Fibroblast of the aortic adventitia (primary cell): ENCODE measurements at places on chromosomes 3 and 15. TPM values are rescaled to one million over a fixed set of nuclear protein-coding genes. Genes with fewer than 3 reads are reported as not detected.

DNA sequence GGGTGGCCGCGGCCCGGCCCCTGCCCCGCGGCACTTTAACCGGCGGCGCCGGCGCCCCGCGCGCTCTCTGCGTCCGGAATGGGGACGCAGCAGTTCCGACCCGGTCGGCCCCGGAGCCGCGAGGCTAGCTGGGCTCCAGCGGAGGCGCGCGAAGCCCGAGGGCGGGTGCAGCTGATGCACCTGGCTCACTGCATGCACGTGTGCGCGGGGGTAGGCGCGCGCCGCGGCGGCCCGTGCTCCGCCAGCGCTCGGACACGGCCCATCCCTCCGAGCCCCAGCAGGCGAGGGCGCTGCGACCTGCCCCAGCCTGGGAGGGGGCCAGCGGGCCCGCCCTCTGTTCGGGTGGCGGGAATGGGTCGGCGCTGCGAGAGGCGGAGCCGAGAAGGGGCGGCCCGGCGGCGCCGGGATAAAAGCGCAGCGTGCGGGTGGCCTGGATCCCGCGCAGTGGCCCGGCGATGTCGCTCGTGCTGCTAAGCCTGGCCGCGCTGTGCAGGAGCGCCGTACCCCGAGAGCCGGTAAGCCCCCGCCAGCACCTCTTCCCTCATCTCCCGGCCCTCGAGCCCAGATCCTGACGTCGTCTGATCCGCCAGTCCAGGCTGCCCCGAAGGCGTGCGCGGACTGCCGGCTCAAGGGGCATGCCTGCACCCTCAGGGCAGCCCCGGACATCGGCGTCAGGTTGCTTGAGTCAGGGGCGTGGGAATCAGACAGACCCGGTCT lies at the start of the genes CHDH and IL17RB:
TSS of gene CHDH (minus strand) at position 286 of the 717 bp plus-strand sequence. CDS start 22,411 bp downstream, outside the sequence.
TSS of gene IL17RB (plus strand) at position 435 of the 717 bp plus-strand sequence. CDS start at position 456, 21 bp downstream.
- no peak for DNase-seq

- peak; percentile 50 for DNase-seq
These were observed 2.3 kb downstream of the PHLDB2 start for GRCh38 chr3:111861391-111861790.

DNA sequence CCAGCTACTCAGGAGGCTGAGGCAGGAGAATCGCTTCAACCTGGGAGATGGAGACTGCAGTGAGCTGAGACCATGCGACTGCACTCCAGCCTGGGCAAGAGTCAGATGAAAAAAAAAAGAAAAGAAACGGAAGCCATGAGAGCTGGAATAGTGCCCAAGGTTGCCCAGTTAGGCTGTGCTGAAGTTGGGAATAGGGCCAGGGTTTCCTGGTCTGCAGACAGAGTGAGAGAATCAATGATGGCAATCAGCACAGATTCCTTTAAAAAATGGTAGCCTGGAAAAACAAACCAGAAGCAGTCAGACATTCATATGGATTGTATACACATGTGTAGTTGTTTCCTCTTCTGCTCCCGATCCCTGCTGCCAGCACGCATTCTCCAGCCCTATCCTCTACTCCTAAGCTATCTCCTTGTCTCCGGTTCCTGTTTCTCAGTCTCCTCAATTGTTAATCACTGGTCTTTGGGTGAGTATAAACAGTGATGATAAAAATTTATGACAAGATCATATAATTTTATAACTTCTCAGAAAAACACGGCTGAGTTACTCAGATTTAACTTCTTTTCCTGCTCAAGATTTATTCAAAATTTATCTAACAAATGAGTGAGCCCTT lies 316.2 kb upstream of the UMPS start:
- no peak for DNase-seq

- DNase-seq, result no peak
These were observed 1.3 kb downstream of the PSMD2 start for GRCh38 chr3:184300378-184300720.

DNA sequence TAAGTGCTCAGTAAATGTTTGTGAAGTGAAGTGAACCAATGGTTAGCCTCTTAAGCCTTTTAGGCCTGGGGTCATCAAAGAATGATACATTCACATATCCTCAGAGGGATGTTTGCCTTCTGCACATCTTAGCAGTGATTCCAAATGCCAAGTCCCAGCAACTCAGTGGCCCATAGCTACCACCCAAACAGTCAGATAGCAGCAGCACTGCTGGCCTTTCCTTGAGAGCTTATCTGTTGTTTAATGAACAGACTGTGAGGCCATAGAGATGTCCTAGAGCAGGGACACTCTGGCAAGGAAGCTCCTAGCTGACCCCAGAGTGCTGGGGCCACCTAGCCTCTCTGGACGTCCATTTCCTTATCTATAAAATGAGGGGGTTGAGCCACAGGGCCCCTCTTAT lies 86.8 kb downstream of the CYP19A1 start:
- DNase-seq, result no peak

DNA sequence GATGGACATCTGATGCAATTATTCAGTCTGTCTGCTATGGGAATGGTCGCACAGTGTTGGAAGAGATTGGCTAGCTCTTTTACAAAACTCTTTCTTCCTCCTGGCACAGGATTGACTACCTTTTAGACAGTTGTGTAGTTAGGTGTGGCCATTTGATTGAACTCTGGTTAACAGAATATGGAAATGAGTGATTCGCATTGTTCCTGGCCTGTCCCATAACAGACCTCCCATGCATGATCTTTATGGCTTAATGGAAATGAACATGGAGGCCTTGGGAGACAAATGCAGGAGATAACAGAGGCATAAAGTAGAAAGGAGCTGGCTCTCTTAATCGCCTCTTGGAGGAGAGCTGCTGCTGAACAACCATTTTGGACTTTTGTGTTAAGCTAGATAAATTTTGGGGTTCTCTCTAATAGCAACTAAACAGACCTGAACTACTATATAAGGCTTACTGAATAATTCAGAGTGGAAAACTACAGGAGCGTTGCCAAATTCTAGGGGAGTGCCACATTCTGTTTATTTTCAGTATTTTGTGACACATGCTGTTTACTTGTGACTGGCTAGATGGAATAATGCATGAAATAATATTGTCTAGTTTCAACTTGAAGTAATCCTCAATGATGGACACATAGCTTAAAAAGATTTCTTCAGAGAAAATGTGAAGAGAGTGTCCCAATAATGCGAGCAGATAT lies 357.7 kb upstream of the SGO1 start:
- no peak for DNase-seq

GRCh38 chr3:35760146-35760545 lies 120.8 kb downstream of the ARPP21 start:
- DNase-seq, result no peak

DNA sequence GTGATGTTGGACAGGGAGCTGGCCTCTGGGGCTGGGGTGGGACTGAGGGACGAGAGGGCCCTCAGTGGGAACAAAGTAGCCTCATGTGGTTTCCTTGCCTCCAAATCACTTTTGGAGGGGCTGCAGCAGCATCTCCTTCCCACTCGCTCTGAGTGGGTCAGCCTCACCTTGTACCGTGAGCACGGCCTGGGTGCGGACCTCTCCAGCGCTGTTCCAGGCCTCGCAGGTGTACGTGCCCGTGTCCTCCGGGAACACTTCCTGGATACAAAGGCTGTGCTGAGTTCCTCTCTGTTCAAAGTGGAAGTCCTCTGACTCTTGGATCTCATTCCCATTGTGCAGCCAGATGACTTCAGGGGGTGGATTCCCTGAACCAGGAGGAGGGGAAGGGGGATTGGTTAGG lies 123.7 kb upstream of the HACD2 start:
- no peak for DNase-seq

- DNase-seq, result no peak
These were observed 33.5 kb upstream of the PARL start for GRCh38 chr3:183918178-183918577.

- DNase-seq, result no peak
These were observed 3.2 kb downstream of the LRRFIP2 start for GRCh38 chr3:37171144-37171543.

DNA sequence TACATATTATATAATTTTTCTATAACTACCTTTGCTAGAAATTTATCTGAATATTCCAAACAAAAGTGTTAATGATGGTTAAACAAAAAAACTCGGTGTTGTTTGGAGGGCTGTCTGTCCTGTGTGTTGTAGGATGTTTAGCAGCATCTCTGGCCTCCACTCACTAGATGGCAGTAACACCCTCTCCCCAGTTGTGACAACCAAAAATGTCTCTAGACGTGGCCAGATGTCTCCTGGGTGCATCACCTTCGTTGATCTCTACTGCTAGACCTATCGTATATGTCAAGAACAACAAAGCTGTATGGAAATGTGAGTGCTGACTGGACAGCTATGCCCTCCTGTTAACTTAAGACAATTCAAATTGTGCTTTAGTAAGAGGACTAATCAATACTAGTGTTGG lies 14.1 kb downstream of the ANKRD34C start:
- DNase-seq, result no peak

DNA sequence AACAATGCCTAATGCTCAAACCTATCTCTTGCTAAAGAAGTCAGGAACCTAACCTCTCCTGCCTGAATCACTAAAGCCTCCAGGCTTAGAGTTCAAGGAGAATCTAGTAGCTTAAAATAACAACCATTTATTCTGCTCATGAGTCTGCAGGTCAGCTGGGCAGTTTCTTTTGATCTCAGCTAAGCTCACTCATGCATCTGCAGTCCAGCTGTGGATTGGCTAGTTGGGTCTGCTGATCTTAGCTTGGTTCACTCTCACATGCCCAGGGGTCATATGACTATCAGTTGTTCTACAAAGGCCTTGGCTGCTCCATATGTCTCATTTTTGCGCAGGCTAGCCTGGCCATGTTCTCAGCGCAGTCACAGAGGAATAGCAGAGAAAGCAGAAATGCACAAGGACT lies 109.2 kb upstream of the STT3B start:
- peak; percentile 73 for DNase-seq

- DNase-seq, result peak; percentile 77
These were observed 89.0 kb upstream of the STRIT1 start for GRCh38 chr3:155382396-155383042.

GRCh38 chr3:174098746-174099145 lies 701.2 kb downstream of the NLGN1 start:
- DNase-seq, result no peak

GRCh38 chr15:89123181-89123525 lies 34.9 kb downstream of the ABHD2 start:
- peak; percentile 49 for DNase-seq

DNA sequence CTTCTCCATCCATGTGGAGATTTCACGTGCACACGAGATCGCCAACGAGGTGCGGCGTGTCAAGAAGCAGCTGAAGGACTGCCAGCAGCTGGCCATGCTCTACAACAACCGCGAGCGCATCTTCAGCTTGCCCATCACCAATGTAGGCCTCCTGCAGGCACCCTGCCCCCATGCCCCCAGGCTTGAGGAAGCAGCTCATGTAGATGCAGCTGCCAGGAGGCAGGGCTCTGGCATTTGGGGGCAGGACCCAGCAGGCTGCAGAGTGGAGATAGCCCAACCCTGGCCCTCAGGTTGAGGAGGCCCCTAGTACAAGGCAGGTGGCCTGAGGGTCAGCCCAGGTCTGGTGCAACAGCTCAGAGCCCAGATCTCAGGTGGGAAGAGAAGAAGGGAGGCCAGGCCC lies 36.4 kb downstream of the DNAH1 start:
- no peak for DNase-seq

DNA sequence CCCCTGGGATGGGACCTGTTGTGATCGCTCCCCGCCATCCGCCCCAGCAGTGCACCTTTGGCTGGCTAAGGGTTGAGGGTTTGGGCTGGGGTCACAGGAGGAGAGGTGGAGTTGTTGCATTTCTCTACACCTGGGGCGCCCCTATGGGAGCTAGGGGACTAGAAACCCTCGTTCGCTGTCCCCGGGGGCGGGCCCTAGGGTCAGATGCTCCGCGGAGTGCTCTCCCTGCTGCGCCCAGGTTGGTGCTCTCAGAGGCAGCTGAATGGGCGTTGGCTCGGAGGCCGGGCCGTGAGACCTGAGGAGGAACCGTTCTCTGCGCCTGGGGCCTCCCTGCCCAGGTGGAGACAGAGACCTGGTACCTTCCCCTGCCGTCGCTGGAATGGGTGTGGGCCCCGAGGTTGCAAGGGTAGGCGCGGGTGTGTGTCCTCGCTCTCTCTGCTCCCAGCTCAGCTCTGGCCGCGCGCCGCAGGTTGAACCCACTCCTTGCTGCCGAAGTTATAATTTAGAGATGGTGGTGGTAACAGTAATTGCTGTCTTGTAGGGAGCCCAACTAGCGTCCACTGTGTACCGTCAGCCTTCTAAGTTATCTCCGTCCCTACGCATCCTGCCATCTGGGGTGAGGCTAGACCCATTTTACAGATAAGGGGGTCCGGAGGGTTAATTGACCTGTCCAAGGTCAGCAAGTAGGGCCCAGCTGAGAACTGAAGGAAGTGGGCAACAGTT lies 965 bp downstream of the FLNB start:
- DNase-seq, result no peak

GRCh38 chr15:27244047-27244446 lies 273.1 kb downstream of the GABRG3 start:
- no peak for DNase-seq

DNA sequence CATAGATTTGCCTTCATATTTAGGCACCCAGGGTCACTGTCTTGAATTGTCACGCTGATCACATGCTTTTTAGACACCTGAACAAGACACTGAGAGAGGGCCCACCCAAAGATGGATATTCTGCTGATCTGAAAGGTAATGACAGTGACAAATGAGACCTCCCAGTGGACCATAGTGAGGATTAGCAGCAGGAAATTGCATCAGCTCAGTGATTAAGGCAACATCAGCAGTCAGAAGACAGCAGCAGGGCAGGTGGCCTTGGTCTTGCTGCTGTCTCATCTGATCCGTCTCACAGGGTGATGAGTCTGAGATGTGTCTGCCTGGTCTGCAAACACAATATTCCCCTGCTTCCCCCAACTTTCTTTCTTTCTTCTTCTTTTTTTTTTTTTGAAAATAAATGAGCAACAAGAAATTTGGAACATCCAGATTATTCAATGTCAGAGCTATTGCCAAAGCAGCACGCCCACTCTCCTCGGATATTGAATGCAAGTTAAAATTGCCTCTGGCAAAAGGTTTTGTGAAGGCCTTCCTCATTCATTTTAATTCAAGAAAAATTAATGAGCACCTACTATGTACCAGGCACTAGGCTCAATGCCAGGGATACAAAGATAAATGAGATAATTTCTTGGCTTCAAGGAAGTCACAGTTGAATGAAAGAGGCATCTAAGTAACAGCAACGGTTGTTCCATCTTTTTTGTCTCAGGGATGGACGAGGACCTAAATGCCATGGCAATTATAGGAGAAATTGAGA lies 14.1 kb downstream of the OTOL1 start:
- no peak for DNase-seq

DNA sequence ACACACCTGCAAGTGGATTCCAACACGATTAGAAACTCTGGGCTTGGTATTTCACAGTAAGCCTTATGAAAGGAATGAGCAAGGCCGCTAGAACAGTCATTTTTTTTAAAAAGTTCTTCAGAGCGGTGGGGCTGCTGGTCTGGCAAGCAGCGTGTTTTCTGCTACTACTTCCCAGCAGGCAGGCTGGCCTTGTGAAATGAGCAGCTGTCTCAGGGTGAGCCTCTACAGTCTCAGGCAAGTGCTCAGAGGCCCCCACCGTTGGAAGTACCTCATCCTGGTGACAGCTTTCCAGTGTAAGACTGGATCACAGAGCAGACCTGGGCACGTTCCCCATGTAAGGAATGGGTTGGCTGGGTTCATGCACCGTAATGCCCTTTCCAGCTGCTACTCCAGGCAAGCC lies 119.2 kb downstream of the LRIG1 start:
- no peak for DNase-seq

- DNase-seq, result no peak
These were observed 280.1 kb downstream of the SV2B start for GRCh38 chr15:91380114-91380513.

The TERC gene
- 124 and 230 TPM in 2 replicates for total RNA-seq

The GOLGA8S gene
- total RNA-seq, result under 0.01 TPM in 1 of 2 replicates, not detected in the other

The ZIC1 gene
- 0.18 TPM in 1 of 2 replicates, not detected in the other for total RNA-seq

The HRH1 gene
- total RNA-seq, result 7.4 and 20.6 TPM in 2 replicates

The P2RY14 gene
- 0.41 TPM in 1 of 2 replicates, not detected in the other for total RNA-seq

The MELTF gene
- 5.6 and 20.8 TPM in 2 replicates for total RNA-seq

The SERINC4 gene
- total RNA-seq, result 0.18 TPM in 1 of 2 replicates, not detected in the other

The LACTB gene
- total RNA-seq, result 26.1 and 36.1 TPM in 2 replicates
